ENCODE measurements at places on chromosomes 13 and 19.

DNA sequence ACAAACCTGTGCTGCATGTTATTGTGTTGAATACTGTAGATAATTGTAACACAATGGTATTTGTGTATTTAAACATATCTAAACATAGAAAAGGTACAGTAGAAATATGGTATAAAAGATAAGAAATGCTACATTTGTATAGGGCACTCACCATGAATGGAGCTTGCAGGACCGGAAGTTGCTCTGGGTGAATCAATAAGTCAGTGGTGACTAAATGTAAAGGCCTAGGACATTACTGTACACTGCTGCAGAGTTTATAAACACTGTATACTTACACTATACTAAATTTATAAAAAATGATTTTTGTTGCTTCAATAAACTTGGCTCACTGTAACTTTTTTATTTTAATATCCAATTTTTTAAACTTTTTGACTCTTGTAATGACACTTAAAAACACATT lies 34.4 kb downstream of the LMO7 start:
- DNase-seq, result no peak

DNA sequence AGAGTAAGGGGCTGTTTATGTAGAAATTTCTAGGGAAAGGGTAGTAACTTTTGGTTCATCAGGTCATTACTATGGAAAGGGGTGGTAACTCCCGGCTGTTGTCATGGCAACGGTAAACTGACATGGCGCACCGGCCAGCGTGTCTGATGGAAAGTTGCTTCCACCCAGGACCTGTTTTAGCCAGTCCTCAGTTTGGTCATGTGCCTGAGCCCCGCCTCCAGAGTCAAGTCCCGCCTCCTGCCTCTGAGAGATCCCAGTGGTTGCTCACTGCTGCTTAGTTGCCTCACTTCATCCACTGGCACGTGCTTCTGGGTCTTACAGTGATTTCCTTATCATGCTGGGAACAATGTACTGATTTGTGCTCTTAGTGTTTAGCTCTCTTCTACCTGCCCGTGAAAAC lies 455.2 kb upstream of the ZNF507 start:
- DNase-seq, result no peak

GRCh38 chr13:28820099-28821051 lies at the start of gene MTUS2:
MTUS2 (plus strand) TSS chr13:28820339.
- no peak for DNase-seq

DNA sequence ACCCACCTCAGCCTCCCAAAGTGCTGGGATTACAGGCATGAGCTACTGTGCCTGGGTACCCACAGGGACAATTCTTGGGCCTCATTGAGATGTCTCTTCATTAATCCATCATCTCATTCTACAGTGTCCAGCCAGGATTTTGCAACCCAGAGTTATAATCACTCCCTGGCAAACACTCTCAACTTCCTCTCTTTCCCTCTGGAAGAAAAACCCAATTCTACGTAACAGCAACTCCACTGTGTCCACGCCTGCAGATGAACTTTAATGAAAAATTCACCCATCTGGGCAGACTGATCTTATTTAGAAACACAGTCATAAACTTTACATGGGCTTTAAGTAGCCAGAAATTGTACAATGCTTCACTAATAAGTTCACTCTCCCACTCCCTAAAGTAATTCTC lies 90.1 kb upstream of the ABCC4 start:
- no peak for DNase-seq

- DNase-seq, result no peak
Measured at GRCh38 chr13:51478418-51479198, 25.8 kb upstream of the INTS6 start.

- no peak for DNase-seq
Measured at GRCh38 chr19:18319591-18320135, 3.2 kb downstream of the LSM4 start.

- DNase-seq, result no peak
Measured at GRCh38 chr19:39727070-39727800, 10.6 kb downstream of the CLC start.

- peak; percentile 66 for DNase-seq
Measured at GRCh38 chr19:10230861-10231611, at the start of gene S1PR2. S1PR2 (minus strand) TSS chr19:10231331; CDS start chr19:10224905, 6,426 bp downstream.

DNA sequence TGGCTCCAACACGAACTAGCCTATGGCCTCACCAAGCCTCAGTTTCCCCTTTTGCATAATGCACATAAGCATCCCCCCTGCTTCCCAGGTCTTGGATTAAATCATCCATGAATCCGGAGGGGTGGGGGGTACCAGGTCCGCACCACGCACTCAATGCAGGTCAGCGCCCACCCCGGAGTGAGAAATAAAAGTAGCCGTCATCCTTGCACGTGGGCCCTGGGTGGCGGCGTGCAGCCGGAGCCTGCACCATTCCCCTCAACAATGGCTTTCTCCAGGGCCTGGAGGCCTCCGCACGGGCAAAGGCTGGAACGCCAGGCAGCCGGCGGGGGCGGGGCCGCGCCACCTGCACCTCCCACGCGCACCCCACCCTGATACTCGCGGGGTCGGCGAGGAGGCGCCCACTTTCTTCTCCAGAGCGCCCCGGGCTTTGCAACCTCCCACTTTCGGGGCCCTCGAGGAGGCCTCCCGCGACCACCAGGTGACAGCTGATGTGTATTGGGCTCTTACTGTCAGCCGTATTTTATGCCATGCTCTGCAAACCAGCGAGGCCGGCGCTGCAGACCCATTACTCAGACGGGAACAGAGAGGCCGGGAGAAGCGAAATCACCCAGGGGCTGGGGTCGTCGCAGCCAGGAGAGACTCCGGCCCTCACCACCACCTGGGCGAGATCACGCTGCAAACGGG lies 767 bp upstream of the GADD45B start:
- DNase-seq, result peak; percentile 58

GRCh38 chr19:55085923-55086715 lies 10.4 kb downstream of the EPS8L1 start:
- no peak for DNase-seq

All from breast epithelium (tissue), 4 donors.